ENCODE measurements at places on chromosomes 11 and 22.

DNA sequence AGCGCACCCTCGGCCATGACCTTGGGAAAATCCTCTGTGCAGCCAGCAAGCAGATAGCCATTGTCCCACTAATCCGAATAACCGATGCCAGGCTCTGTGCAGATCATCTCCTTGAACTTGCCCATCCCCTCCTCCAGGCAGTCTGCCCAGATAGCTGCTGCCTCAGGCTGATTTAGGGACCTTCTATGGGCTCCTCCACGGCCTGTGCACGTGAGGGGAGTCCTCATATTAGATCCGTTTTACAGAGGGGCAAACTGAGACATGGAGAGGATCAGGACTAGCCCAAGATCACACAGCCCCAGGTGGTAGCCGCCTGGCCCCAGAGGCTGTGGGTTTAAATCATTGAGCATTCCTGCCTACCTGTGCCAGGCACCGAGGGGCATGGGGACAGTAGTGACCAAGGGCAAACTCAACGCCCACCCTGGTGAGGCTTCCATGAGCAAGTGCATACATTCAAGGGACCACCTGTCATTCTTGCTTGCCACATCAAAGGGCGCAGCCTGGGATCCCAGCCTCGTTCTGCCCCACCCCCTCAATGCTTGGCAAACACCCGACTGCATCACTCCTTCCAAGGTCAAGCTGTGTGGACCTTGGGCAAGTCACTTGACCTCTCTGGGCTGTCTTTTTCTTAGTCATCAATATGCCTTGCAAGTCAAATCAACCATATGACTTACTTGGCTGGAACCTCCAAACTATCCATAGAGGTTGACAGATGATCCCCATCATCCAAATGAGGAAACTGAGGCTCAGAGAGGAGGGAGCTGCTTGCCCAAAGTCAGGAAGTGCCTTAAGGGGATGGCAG, 131.6 kb downstream of the MN1 start:
- DNase-seq, result peak; percentile 57

GRCh38 chr11:37124384-37124783, 526.3 kb upstream of the RAG2 start:
- DNase-seq, result no peak

DNA sequence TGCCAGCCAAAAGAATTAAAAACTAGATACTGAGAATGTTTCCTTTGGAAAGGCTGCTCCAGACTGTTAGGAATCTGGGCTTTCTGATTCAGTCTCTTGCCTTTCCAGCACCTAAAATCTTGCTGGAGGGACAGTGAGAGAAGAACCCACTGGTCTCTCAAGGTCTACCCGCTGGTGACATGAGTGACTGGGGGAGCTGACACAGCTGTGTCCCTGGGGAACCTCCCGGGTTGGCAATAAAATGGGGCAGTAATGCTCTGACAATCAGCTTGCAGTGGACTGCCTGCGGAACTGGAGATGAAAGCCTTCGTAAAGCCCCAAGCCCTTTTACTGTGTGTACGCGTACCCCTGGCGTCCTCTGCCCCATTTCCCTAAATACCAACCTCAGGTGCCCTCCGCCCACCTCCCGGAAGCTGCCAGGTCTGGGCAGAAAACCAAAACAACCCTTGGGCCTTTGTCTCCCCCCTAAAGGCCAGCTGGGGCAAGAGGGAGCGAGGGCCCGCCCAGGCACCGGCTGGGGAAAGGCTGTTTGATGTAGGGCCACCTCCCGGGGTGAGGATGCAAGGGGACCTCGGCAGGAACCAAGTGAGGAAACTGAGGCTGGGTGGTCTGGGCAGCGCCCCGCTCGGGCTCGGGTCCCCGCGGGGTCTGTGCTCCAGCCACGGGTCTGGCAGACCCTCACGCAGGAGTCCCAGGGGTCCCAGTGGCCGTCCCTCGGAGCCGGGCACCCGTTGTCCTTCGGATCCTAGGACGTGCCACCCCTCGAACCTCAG, 741 bp downstream of the CARS1 start:
- peak; percentile 32 for DNase-seq

DNA sequence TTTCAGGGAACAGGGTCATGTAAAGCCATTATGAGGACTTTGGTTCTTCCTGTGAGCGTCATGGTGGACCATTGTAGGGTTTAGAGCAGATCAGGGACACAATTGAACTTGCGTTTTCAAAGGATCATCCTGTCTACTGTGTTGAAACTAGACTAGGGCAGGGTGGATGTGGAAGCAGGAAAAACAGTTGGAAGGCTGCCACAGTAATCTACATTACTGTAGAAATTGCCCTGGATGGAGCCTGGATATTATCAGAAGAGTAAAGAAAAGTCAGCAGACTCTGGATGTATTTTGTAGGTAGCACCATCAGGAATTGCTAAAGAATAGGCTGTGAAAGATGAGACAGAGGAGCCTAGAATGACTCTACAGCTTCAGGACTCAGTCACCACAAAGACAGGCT, 5.4 kb downstream of the POU2AF2 start:
- no peak for DNase-seq

DNA sequence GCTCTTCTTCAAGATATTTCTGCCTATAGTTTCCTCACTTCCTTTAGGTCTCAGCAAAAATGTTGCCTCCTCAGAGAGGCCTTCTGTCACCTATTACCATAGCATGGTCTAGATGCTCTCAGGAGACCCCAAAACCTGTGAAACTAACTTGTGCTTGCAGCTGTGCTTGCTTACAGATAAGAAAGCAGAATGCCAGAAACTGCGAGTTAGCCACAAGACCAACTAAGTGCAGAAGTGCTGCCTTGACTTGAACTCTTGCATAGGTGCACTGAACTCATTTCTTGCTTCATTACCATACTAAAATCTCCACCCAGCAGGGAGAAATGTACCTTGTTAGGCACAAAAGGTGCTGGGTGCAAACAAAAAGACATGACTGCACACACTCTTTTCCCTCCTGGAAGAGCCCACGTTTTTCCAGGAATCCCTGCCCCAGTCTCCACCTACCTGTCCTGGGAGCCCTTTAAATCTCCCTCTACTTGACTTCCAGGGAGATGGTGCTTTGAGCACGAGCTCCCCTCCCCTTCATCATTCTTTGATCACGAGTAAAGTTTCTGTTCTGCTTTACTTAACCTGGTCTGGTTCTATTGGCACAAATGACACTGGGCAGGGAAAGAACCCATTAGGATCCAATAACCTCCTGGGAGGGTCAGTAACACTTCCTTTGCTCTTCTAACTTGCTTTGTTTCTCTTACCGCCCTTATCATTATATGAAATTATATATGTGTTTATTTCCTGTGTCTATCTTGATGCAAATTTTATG, 137.7 kb upstream of the DDI1 start:
- DNase-seq, result no peak

DNA sequence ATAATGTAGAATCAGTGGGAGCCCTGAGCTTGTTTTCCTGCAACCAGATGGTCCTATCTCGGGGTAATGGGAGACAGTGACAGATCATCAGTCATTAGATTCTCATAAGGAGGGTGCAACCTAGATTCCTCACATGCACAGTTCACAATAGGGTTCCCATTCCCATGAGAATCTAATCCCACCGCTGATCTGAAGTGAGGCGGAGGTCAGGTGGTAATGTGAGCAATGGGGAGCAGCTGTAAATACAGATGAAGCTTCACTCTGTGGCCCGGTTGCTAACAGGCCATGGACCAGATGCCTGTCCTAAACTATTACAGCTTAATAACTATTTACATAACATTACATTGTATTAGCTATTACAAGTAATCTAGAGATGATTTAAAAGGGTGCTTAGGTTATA, 17.0 kb downstream of the DIXDC1 start:
- DNase-seq, result no peak

DNA sequence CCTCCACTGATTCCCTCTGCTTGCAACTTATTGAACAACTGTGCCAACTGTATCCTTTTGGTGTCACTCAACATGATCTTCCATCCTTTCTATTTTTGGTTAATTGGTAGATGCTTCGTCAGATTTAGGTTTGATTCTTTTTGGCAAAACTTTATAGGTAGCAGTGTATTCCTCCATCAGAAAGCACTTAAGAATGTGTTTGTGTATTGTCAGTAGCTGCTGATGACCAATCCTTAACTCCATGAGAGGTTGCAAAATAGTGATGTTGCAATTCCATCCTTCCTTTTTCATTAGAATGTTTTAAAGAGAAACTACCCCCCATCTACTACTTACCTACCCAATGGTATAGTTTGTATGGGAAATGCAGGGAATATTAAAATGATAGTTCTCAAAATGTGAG, 22.1 kb downstream of the FAM76B start:
- DNase-seq, result peak; percentile 5

GRCh38 chr11:614623-615503, 887 bp downstream of the IRF7 start:
- no peak for DNase-seq

- no peak for DNase-seq
Measured at GRCh38 chr22:39575552-39575825, 4.9 kb downstream of the CACNA1I start.

DNA sequence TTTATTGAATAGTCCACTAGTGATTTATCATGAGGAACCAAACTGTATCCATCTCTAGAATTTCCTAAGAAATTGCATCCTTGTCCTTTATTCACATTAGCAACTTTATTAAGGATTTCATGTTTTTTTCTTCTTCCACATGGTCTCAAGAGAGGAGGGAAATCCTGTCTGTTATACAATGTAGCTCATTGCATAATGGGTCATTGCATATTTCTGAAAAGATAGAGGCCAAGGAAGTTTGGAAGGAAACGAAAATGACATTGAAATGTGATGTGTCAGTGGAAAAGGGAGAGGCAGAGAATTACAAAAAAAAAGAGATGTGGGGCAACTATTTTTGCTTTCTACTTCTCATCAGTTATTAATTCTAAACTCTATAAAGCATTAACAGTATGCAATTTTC, 353.1 kb downstream of the METTL15 start:
- no peak for DNase-seq

- no peak for DNase-seq
Measured at GRCh38 chr11:102637731-102638130, 12.6 kb upstream of the MMP20 start.

GRCh38 chr11:108069947-108070346, 51.4 kb upstream of the ACAT1 start:
- peak; percentile 68 for DNase-seq
